Fibroblast of skin of abdomen (primary cell): ENCODE measurements at places on chromosomes 4 and X.

DNA sequence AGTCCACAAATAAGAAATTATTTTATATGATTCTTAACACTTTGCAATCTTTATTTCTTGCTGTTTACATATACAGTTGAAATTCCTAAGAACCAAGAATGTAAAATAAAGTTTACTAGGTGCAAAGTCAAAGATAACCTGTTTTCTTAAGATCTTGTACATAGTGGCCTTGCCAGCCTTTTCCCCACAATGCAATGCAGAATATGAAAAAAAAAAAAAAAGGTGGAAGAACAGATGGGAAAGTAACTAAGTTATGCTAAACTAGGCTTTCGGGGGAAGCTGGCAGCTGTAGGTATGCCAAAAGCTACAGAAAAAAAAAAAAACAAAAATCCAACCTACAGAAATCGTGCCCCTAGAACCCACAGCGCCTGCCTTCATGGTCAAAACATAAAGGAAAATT lies 1588.4 kb downstream of the STIM2 start:
- DNase-seq, result no peak

- DNase-seq, result no peak
These were observed 14.3 kb downstream of the RRAGB start for GRCh38 chrX:55731826-55732225.

- DNase-seq, result no peak
These were observed 10.5 kb upstream of the PGM2 start for GRCh38 chr4:37816006-37816405.

- peak; percentile 64 for DNase-seq
These were observed 7.9 kb downstream of the BDH2 start for GRCh38 chr4:103091601-103092223.

GRCh38 chr4:41963105-41963504 lies 18.5 kb upstream of the DCAF4L1 start:
- DNase-seq, result peak; percentile 4

DNA sequence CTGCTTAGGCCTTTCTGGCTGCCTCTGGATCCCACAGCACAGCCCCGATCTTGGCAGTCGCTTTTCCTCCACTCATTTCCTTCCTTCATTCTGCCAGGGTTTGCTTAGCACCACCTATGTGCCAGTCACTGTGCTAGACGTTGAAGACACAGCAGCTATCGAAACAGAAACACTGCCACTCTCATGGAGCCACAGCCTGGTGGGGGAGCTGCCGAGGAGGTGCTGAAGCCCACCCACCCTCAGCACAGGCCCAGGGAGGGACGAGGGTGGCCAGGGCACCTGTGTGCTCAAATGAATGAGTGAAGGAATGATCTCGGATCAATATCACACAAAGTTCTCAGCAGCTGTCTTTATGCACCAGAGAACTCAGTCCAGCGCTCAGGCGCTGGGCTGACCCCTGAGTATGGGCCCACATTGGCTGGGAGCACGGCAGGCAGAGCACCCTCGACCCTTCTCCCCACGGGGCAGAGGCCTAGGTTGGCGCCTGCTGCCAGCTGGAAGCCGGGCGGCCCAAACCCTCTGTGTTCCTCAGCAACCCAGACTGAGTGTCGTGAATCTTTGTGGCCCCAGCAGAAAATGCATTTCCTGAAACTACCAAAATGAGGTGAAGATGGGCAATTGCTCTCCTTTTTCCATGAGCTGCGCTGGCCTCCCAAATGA lies 108.9 kb downstream of the SORCS2 start:
- no peak for DNase-seq

- peak; percentile 36 for DNase-seq
These were observed 6.4 kb downstream of the EDA2R start for GRCh38 chrX:66632473-66632872.

DNA sequence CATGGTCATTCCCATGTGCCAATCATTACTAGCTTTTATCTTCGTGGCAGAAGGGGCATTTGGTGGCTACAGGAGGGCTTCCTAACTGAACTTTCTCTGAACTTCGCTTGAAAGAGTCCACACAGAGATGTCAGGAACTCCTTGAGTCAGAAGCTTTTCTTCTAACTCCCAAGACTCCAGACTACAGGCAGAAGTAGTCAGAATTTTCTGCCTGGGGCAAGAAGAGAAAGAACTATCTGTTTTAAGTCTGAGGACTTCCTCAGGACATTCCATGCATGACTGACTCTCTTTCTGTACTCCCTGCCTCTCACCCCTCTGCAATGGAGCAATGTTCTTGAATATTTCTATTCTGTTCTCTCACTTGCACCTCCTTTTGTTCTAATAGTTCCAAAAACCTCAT lies 170.5 kb upstream of the TBC1D9 start:
- DNase-seq, result no peak

GRCh38 chrX:11778230-11778629 lies 20.2 kb downstream of the MSL3 start:
- peak; percentile 18 for DNase-seq

GRCh38 chrX:30597216-30598012 lies 19.8 kb upstream of the TASL start:
- DNase-seq, result no peak

- DNase-seq, result no peak
These were observed 14.3 kb upstream of the TSPAN5 start for GRCh38 chr4:98672583-98673287.

- DNase-seq, result no peak
These were observed 31.1 kb upstream of the MID1IP1 start for GRCh38 chrX:38770152-38770551.

DNA sequence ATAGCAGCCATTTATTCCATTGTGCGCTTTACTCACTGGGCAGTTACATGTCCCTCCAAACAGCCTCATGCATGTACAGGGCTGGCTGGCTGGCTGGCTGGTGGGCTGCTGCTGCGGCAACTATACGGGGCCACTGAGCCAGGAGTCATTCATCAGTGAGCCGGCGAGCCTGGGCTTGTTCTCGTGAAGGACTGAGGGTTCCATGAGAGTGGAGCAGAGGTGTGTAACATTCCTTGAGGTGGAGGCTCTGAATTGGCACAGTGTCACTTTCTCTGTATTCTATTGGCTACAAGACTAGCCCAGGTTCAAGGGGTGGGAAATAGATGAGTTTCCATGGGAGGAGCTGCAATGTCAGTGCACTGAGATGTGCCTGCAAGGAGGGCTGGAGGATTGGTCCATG lies 89.1 kb downstream of the ARHGAP10 start:
- no peak for DNase-seq

DNA sequence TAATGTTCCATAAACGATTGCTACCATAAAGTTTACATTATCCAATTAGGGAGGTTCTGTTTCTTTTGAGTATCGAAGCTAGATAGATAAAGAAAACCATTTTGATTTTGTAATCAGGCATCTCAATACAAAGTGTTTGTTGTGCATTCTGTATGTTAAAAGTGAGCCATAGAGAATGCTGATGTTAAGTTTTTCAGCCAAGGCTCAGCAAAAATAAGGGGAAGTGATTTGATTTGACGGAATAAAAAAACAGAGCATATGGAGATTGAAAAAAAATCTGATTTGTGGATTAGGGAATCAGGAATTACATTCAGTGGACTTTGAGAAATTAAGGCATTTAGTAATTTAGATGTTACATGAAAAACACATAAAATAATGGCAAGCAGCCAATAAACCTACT lies 314.8 kb downstream of the PPP3CA start:
- no peak for DNase-seq
